Activated CD4-positive, alpha-beta memory T cell treated with anti-CD3 and anti-CD28 coated beads, Interleukin-2, amount 10 ng/mL, durations not matched to agents 7 days and 5 days (primary cell): ENCODE measurements at places on chromosomes 1 and 21.

DNA sequence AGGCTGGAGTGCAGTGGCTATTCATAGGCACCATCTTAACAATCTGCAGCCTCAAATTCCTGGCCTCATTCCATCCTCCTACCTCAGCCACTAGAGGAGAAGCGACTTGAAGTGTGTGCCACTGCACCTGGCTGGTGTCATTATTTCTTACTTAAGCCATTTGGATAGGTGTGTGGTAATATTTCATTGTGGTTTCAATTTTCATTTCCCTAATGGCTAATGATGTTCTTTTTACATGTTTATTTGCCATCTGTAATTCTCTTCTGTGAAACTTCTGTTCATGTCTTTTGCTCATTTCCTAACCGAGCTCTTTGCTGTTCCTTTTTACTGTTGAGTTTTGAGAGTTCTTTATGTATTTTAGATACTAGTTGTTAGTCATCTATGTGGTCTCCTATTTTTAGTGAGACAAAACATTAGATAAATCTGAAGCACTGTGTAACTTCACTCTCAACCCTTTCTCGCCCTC lies 66.8 kb downstream of the SLC27A3 start:
- DNase-seq, result no peak

GRCh38 chr1:2141025-2141424 lies 53.5 kb downstream of the FAAP20 start:
- DNase-seq, result no peak

- no peak for DNase-seq
These were observed 24.5 kb upstream of the RCSD1 start for GRCh38 chr1:167605576-167605975.

GRCh38 chr21:15139898-15140297 lies 75.1 kb upstream of the NRIP1 start:
- no peak for DNase-seq

DNA sequence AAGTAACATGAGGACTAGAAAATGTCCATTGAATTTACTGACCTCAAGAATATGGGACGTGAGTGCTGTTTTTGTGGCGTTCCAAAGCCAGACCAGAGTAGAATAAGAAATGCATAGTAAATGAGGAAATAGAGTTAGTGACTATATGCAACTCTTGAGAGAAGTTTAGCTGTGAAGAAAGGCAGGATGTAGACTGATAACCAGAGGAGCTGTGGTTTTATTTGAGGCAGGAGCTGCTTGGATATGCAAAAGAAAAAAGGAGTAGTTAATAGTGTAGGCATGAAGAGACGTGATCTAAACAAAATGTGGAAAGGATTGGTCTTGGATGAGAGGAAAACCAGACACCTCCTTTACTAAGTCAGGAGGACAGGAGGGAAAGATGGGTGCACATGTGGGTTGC lies 28.2 kb downstream of the DNAH14 start:
- DNase-seq, result no peak

DNA sequence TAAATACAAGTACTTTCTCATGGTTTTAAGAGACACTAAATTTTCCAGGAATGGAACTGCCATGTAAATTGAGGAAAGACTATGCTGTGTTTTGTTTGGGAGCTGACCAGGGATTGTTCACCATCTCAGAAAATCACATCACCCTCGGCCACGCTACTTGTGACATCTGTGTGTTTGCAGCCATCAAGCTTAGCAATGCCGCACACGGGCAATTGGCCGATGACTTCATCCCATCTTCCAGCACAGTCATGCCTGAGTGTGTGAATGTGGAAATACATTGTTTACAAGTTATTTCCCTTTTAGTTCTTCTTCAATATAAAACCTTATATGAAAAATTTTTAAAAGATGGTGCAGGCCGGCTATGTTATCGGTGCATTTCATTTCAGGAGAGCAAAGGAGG lies 121.6 kb downstream of the GLIS1 start:
- no peak for DNase-seq

- no peak for DNase-seq
These were observed 358.4 kb upstream of the SGIP1 start for GRCh38 chr1:66175581-66175980.

- no peak for DNase-seq
These were observed 5.2 kb downstream of the DMRTA2 start for GRCh38 chr1:50417946-50418599.

DNA sequence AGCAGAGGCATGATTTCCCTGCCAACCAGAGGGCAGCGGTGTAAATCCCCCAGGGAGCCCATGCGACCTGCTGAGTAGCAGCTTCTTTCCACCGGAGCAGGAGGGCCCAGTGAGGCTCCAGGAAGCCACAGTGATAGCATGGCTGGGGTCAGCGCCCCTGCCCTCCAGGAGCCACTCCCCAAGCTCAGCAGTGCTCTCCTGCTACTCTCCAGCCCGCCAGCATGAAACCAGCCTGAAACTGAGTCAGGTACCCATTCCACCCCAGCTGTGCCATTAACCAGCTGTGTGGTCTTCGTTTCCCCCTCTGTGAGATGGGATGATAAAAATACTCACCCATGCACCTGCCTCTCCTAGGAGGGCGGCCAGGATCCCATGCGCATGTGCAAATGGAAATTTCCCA lies 123.8 kb upstream of the TMEM51 start:
- no peak for DNase-seq

DNA sequence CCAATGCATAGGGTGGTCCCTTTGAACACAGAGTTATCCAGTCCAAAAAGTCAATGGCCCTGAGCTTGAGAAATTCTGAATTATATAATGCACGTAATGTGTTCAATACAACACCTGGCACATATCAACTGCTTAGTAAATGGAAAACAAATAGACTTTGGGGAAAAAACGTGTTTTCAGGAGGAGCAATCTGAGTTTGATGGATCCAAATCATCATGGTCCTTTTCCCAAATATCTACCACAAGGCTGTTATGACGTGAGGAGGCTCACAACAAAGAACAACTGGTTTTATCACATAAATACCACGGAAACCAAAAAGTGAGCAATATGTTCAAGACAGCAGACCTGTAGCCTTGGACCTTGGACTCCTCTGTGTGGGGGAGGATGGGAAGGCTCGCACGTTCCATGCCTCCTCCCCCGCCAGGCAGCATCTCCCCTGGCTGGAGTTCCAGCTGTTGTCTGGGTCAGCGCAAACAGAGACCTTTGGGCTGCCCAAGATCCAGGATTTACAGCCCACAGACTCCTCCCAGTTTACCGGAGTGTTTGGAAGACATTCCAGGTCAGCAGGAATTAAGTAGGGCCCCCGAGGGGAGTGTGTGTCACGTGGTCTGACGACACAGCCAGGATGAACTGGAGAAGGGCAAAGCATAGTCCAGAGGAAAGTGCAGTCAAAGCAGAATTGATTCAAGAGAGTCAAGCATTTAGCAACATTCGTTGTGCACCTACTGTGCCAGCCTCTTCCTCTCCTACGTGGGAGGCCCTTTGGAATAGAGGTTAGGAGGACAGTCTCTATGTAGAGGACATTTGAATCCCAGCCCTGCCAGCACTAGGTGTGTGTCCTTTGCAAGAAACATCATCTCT lies 32.2 kb upstream of the MED18 start:
- no peak for DNase-seq

DNA sequence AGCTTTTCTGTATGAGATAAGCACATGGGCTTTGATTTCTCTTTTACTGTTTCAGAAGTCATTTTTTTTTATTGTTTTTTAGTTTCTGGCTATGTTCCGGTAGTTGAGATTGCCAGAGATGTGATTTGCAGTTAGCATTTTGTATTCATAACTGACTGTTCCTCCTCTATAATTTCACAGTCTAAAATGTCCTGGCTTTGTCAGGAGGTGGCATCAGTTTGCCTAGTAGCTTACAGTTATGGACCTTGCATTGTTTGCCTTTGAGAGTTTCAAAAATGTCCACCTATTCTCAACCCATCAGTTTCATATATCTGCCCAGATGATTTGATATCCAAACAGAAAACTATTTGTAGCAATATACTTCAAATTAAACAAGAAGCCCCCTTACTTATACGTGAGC lies 39.5 kb upstream of the ST6GALNAC3 start:
- DNase-seq, result no peak

DNA sequence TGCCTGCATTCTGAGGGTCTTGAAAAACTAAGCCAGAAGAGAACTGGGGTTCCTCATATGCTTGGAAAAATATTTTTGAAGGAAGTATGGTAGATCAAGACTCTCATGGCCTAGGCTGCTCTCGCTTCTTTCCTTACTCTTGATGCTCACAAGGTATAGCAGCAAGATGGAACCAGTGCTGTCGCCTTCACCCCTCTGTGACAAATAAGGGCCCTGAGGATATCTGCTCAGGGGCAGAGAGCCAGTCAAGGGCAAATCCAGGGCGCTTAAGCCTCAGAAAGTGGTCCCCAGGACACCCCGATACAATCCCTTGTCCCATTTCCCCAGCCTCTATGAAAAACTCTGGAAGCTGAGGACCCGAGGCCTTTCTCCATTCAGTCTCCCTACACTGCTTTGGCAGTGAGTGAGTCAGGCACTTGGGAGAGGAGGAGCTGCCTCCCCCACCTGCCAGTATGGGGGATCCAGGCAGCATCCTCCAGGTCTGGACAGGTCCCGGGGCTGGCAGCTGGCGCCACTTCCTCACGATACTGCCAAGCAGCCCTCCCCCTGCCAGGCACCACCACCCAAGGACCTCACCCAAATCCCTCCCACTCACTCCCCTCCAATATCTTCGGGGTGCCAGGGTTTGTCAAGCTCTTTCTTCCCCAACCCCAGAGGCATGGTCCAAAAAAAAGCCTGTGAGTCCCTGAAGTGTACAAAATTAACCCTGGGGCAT lies 1.3 kb downstream of the IGSF9 start:
- DNase-seq, result no peak

- no peak for DNase-seq
These were observed 115.1 kb downstream of the SETD4 start for GRCh38 chr21:35945089-35945671.

DNA sequence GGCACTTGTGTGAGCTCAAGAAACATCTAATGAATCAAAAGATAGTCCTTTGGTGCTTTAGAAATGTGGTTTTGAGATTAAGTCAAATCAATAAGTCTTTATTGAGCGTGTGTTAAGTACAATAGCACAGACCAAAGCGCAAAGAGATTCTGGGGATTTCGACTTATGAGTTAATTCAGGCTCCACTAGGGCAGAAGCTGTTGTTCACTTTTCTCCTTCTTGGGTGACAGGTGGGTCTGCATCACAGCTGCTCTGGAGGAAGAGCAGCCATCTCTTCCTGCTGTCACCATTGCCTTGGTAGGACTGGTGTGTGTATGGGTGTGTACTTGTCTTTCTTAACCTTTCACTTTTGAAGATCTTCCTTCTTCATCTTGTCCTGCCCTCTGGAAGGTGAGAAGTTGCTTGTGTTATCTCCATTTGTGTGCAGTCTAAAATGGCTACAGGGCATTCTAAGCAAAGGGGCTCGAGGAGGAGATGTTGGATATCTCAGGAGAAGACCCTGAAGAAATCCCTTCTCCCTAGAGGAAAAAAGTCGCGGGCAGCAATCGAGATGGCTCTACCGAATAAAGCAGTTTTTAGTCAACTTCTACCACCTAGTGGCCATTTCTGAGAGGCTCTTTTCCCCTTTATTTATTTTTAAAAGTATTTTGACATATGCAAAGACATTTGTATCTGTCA lies 22.9 kb upstream of the DISC1 start:
- peak; percentile 49 for DNase-seq

DNA sequence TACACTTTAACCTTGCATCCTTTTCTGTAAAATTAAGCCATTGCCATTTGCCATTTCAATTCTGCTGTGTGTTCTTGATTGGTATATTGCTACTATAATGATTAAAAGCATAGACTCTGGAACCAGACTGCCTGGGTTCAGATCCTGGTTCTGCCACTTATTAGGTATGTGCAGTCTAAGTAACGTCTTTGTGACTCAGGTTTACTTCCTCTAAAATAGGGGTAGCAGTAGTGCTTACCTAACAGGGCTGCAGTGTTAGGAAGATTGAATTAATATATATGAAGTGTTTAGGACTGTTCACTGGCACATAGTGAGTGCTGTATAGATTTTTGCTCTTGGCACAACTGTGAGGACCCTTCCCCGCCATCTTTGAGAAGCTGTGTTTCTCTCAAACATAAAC lies 4.4 kb downstream of the CDC42 start:
- no peak for DNase-seq

DNA sequence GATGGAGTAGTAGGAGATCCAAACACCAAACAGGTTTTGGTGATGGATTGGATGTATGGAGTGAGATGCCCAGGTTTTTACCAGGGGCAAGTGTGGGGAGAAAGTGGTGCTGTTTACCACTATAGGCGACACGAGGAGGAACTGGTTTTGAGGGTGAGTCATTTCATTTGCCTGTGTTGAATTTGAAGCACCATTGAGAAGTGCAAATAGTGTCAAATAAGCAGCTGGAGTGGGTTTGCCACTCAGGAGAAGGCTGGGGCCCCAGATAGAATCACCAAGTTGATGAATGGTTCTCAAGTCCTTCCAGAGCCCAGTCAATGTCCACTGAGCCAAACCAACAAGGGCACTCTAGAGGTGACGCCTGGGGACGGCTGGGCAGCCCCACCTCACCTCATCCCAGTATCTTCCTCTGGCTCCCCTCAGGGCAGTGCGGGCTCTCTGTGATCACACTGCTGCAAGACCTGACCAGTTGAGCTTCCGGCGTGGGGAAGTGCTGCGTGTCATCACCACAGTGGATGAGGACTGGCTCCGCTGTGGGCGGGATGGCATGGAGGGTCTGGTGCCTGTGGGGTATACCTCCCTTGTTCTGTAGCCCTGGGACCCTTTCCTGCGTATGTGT lies 9.4 kb downstream of the RUSC1 start:
- no peak for DNase-seq

- no peak for DNase-seq
These were observed 63.3 kb downstream of the LRRC40 start for GRCh38 chr1:70142075-70142474.

DNA sequence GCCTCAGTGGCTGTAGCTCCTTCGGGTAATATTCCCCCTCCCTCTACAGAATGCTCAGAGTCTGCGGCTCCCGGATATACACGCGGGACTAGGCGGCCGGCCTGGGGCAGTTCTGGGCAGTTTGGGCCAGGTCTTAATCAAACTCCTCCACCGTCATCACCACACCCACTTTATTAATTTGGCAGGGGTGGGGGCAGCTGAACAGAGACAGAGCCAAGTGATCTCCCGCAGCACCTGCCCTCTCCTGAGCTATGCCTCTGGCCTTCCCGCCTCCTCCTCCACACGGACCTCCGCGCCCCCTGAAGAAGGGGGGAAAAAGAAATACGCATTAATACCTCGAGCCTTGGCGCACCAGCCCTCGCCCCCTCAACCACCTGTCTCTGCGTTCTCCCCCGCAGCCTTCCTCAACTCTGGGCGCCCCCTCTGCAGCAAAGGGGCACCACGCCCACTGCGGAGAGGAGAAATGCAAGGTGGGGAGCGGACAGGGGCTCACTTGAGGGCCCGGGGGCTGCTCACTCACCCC lies 42.6 kb downstream of the CD34 start:
- DNase-seq, result peak; percentile 51

GRCh38 chr1:67611846-67612245 lies 73.2 kb upstream of the GADD45A start:
- DNase-seq, result no peak

GRCh38 chr1:240033406-240033805 lies 58.3 kb upstream of the FMN2 start:
- DNase-seq, result no peak

- DNase-seq, result no peak
These were observed 630.4 kb downstream of the PTPRC start for GRCh38 chr1:199269241-199269640.
